MG63 (cell line): ENCODE measurements at places on chromosomes 2 and 18.

DNA sequence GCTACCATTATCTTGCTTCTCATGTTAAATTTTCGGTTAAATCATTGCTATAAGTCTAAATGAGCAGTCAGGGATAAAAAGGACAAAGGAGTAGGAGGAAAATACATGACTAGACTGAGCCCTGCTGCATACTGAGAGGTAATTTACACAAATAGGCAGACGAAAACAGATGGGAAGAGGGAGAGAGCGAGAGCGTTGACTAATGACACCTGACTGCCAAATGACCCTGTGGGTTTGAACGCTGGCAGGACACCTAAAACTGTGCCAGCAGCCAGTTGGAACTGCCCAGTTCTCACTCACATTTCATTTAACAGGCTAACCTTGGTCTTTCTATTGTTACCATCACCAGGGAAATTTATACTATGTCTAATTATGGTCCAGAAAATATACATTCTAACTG lies 978.2 kb downstream of the CPS1 start:
- no peak for DNase-seq

- no peak for DNase-seq
Measured at GRCh38 chr2:128513116-128513960, 194.7 kb upstream of the HS6ST1 start.

DNA sequence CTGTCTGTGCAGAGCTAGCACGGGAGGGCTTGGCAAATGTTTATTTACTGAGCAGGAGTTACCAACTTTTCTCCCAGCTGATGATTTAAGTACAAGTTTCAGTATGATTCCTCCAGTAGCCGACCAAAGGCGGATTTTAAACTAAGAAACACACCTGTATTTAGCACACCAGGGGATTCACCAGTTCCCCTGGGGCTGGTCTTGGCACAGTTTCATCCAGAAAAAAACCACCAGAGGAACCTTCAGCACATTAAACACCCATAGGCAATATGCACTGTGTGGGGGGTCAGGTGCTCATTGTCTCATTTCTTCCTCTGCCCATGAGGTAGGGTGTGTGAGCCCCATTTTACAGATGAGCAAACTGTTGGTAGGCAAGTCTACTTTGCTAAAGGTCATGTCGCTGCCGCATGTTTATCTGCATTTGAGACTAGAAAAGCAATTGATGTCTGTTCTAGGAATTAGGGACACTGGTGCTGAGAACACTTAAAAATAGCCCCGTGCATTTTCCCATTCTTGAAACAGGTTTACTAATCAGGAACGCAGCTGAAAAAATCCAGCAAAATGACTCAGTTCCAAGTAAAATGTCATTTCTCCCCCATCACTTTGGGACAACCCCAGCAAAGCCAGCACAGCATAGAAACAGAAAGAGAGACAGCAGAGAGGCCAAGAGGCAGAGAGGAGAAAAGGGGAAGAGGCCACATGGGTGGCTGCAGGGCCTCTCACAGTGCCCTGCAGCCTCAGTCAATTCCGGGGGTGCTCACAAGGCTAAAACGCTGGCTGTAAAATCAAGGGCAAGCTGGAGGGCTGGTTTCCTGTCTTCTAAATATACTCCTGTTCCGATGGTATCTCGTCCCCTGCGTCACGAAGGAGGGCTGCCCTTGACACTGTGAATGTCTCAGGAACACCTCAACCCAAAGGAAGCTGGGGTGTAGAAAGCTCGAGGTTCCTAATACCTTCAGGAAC lies 166.8 kb upstream of the ID2 start:
- DNase-seq, result no peak

- no peak for DNase-seq
Measured at GRCh38 chr2:205915130-205915524, 170.8 kb downstream of the INO80D start.

- DNase-seq, result no peak
Measured at GRCh38 chr2:190182071-190182524, 119.6 kb upstream of the MSTN start.
